ENCODE measurements at places on chromosomes 7 and 10.

GRCh38 chr10:44733501-44734488 is 177.3 kb upstream of the TMEM72 start:
- DNase-seq, result no peak

GRCh38 chr7:103729026-103729425 is 260.4 kb downstream of the RELN start:
- DNase-seq, result no peak

DNA sequence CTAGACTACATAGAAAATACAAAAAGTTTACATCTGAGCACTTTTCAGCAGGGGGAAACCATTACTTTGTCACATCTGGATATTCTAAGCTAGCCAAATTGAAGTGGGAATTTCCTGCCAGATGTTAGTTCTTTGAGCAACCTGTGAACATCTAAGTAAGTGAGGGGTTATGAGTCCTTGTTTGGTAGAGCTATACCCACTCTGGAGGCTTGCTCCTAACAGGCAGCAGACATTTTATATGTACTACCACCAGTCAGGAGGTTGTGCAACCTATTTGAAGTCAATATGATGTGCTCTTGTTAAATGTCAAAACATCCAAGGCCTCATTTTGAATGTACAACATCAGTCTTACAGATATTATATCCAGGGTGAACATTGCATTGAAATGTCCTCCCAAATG is 143.3 kb upstream of the KAT6B start:
- DNase-seq, result no peak

DNA sequence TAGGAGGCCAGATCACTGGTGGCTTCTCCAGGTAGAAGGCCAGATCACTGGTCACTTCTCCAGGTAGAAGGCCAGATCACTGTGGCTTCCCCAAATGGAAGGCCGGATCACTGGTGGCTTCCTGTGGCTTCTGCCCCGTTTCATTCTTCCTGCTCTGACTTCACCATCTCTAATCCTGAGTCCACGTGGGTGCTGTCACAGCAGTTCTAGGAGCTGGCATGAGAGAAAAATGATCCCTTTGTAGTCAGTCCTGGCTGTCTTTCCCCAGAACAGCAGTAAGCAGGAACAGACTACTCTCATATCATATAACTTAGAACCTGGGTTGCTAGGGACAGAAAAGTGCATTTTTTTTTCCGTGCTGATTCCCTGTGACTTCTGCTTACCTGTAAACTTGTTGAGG is 90.9 kb downstream of the ACTR3B start:
- no peak for DNase-seq

DNA sequence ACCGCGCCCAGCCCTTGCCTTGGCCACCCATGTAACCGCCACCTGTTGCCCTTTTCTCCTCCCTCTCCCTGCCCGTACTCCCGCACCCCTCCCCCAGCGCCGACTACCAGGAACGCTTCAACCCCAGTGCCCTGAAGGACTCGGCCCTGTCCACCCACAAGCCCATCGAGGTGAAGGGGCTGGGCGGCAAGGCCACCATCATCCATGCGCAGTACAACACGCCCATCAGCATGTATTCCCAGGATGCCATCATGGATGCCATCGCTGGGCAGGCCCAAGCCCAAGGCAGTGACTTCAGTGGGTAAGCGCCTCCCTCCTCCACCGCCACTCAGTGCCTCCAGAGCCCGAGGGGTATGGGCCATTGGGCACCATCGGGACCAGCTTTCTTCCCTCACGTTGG is 18.7 kb downstream of the LDB3 start:
- no peak for DNase-seq

GRCh38 chr7:37212556-37212955 is 236.1 kb downstream of the ELMO1 start:
- no peak for DNase-seq

- no peak for DNase-seq
These were observed 506.2 kb downstream of the GALNT17 start for GRCh38 chr7:71638108-71638507.

- DNase-seq, result no peak
These were observed 239.6 kb upstream of the PTN start for GRCh38 chr7:137583172-137583571.

DNA sequence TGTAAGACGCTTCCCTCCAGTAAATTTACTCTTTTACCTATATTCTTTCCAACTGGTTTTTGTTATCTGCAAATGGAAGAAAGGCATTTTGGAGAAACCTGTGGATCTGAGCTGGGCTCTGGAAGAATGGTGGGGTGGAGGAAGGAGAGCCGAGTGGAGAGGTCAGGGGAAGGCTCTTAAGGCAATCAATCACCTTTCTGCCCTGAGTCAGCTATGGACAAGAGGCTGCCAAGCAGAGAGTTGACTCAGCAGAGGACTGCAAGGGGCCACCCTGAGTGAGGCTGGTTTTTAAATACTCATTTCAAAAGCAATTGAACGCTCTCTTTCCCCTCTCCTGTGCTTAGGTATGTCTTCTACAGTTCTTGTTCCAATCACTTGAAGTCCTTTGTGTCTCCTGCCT is 81.8 kb downstream of the SPAG6 start:
- DNase-seq, result no peak

DNA sequence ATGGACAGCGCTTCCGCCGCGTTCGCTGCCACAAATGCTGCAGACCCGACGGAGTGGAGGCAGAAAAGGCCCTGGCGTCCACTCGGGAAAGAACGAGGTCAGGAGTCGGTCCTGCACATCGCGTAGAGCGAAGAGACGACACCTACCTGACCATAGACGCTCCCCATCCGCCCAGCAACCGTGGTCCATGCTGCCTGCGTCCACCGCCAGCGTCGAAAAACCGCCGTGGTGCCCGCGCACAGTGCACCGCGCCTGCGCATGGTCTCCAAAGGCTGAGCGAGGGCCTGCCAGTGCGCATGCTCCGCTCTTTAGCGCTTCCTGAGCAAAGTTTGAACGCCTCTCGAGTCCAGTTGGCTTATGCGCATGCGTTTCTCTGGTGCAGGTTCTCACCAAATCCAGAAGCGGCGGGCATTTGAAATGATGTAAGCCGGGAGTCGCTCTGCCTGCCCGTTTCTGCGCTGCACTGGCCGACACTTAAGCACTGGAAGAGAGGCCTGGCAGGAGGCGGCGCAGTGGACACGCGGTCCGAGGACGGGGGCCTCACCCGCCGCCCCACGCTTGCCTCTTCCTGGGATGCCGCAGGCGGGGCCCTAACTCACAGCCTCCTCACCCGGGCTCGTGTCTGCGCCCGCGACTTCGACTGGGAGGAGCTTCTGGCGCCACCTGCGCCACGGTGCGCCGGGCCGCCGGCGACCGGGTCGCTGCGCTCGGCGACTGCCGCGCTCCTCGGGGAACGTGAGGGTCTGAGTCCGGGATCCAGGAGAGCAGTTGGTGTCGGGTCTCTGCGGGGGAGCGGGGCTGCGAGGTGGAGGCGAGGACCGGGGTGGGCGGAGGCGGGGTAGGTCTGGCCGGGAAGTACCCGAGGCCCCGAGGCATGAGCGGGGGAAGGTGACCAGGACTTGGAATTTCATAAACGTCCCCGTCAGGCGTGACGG is at the start of gene FAM24B:
FAM24B (minus strand) TSS at position 243 of the 935 bp plus-strand sequence. CDS start 29,066 bp downstream, outside the sequence.
- peak; percentile 92 for DNase-seq

- DNase-seq, result no peak
These were observed 197.8 kb upstream of the TMEM72 start for GRCh38 chr10:44713307-44713706.

DNA sequence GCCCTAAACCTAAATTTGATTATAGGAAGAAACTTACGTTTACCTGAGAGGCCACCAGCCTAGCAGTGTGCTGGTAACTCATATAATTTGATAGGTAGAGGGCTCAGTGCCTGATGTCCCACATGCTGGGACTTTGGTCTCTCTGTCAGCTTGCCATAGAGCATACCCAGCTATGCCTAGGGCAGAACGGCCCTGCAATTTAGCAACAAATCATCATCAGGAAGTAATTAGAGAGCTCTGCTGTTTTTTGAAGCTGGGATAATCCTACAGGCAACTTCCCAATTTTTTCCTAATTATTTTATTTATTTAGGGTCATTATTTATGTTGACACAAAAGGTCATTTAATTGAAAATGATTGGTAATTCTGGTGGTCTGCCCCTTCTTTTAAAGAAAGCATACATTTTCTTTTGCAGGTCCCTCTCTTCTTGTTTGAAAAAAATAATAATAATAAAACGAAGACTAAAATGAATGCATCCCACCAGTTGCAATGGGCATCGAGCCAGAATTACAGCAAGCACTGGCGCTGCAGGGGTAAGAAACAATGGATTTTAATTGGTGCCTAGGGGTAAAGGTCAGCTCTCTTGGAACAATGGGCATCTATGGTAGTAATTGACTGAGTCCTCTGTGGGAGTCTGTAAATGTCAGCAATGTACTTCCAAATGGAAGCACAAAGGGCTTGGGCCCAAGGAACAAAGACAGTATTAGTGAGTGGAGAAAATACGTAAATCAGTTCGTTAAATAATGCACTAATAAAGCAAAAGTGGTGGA is 348.0 kb downstream of the SORCS1 start:
- DNase-seq, result no peak

DNA sequence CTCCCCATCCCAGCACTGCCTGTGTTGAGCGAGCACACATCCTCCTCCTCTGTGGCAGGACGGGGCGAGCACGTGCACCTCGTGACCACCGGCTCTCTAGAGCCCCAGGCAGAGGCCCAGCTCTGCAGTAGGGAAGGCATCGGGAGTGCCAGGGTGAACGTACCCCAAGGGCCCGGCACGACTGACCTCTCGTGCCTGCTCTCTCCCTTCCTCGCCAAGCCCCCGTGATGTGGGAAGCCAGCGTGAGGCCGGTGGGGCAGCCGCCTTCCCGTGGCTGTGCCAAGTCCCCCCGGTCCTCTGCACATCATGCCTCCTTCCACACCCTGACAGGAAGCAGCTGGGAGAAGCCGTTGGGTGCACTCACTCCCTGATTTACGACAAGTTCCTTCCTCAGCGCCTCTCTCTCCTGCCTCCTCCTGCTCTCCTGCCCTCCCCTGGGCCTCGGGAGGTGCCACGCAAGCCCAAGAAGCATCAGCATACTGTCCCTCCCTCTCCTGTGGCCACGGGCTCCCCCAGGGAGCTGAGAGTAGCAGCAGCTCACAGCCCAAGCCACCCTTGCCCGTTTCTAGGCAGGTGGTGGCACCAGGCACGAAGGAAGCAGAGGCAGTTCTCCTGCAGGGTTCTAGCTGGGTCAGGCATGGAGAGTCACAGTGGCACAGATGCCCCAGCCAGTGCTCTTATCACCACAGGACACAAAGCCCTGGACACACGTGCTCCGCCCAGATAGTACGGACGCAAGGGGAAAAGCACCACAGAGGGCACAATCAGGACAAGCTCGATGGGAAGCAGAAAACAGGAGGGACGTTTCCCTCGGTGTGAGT is 47.0 kb downstream of the AMZ1 start:
- no peak for DNase-seq

GRCh38 chr7:129160161-129160905 is 15.8 kb downstream of the TSPAN33 start:
- DNase-seq, result no peak

- no peak for DNase-seq
These were observed 912 bp upstream of the DUSP5 start for GRCh38 chr10:110496553-110497437.

GRCh38 chr7:151243045-151243349 is 5.5 kb downstream of the SMARCD3 start:
- no peak for DNase-seq

Measured in psoas muscle (tissue), 8 donors.